Left renal pelvis (tissue), 4 donors: ENCODE measurements at places on chromosomes 2 and 18. TPM values are rescaled to one million over a fixed set of nuclear protein-coding genes. Genes with fewer than 3 reads are reported as not detected.

SDC1 gene
- 20.7 TPM for polyA plus RNA-seq

TXNDC2 gene
- polyA plus RNA-seq: 0.12 TPM

SMAD7 gene
- polyA plus RNA-seq: 62.6 TPM

GDF7 gene
- 4.4 TPM for polyA plus RNA-seq

QPCT gene
- polyA plus RNA-seq: 11.7 TPM

C2orf78 gene
- polyA plus RNA-seq: not detected

SKA1 gene
- 6.4 TPM for polyA plus RNA-seq

POTEI gene
- not detected for polyA plus RNA-seq

CD302 gene
- polyA plus RNA-seq: 10.8 TPM

VWC2L gene
- polyA plus RNA-seq: not detected

ABHD1 gene
- polyA plus RNA-seq: 1.5 TPM

CCDC74A gene
- 13.2 TPM for polyA plus RNA-seq

IGFBP5 gene
- polyA plus RNA-seq: 274 TPM

LYPD1 gene
- polyA plus RNA-seq: 93.8 TPM

DGUOK gene
- polyA plus RNA-seq: 65.3 TPM

FOXD4L1 gene
- polyA plus RNA-seq: 0.08 TPM

GALNT14 gene
- 47.3 TPM for polyA plus RNA-seq

LCT gene
- not detected for polyA plus RNA-seq

CLIP4 gene
- 13.0 TPM for polyA plus RNA-seq

RRM2 gene
- 60.6 TPM for polyA plus RNA-seq

CFAP65 gene
- polyA plus RNA-seq: 0.43 TPM

SALL3 gene
- polyA plus RNA-seq: 0.18 TPM

WNT6 gene
- 0.20 TPM for polyA plus RNA-seq

LOXHD1 gene
- polyA plus RNA-seq: 0.57 TPM

SCTR gene
- polyA plus RNA-seq: 9.5 TPM

CNRIP1 gene
- polyA plus RNA-seq: 51.5 TPM

SP5 gene
- not detected for polyA plus RNA-seq

CHCHD5 gene
- 18.2 TPM for polyA plus RNA-seq

TRIB2 gene
- 221 TPM for polyA plus RNA-seq

RGPD8 gene
- 3.1 TPM for polyA plus RNA-seq

C2orf72 gene
- 3.7 TPM for polyA plus RNA-seq

TUBB8B gene
- polyA plus RNA-seq: 0.42 TPM

MYL12A gene
- polyA plus RNA-seq: 461 TPM
